ENCODE measurements at places on chromosomes 7 and 10.
A peak's percentile ranks its signal among the peaks of the same experiment; 100 is the strongest.

GRCh38 chr7:153444641-153445040, 607.6 kb upstream of the DPP6 start:
- DNase-seq: no peak

- DNase-seq: peak; percentile 85
Measured at GRCh38 chr7:131188367-131189339, 139.0 kb upstream of the MKLN1 start.

- DNase-seq: peak; percentile 84
Measured at GRCh38 chr10:28663576-28664368, 13.5 kb upstream of the BAMBI start.

DNA sequence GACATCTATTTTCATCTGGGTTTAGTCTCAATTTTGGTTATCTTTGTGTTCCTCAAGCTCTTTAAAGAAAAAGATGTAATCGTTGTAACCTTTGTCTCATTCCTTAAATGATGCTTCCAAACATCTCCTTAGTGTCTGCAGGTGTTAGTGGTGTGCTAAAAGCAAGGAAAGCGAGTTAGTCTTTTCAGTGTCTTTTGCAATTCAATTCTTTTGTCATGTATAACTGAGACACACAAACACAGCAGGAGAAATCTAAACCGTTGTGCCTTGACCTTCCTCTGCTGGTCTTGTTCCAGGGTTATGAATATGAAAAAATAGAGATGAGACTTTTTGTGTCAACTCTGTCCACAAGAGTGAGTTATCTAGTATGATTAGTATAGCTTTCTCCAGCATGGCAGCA, 40.7 kb downstream of the PIK3CG start:
- DNase-seq: no peak

DNA sequence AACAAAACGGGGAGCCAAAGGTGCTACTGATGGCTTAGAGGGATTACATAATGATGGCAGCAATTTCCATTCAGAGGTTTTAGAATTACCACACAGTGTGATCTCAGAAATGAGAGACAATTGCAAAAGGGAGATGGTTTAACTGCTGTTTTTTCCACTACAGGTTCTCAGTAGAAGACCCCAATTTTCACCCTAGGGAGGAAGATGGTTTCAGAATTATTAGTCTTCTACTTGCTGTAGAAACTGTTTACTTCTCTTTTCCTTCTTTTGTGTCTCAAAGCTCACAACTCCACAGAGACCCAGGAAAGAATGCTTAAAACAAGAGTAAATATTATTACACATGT, 226.5 kb downstream of the INHBA start:
- no peak for DNase-seq

GRCh38 chr7:39647816-39648215, 24.4 kb downstream of the RALA start:
- no peak for DNase-seq

- DNase-seq: no peak
Measured at GRCh38 chr10:122326385-122326784, 48.1 kb upstream of the PLEKHA1 start.

DNA sequence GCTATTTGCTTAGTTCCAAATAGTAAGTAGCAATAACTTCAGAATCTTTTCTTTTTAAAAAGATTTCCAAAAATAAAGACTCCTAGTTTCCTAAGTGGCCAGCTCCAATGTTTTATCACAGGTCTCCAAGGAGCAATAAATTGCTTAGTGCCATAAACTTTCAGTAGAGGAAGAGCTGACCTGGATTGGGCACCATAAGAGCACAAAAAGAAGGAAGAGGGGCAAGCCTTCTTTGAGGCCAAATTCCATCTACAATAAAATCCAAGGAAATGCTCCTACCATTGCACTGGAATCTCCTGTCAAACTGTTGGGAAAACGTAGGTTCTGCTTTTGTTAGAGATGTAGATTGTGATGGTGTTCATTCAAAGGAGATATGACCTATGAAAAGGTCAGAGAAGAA, 64.0 kb downstream of the DENND2A start:
- DNase-seq: no peak

DNA sequence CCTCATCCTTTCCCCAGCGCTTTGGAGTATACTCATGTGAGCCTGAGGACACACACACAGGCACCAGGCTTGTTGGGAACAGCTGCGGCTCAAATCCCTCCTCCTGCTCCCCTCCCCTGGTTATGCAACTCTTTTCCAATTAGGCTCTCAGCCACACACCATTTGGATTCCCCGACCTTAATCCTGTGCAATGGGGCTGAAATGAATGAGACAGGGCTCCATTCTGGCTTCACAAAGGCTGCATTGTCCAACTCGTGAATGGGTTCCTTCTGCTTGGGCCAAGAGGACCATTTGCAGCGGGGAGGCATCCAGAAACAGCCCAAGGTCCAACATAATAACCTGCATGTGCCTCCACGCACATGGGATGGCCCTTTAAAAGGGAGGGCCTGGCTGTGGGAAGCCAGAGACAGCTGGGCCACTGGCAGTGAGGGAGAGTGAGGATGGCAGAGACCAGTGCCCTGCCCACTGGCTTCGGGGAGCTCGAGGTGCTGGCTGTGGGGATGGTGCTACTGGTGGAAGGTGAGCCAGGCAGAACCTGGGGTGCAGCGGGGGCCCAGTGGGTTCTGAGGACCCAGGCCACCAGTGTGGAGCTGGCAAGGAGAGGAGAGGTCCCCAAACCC, at the start of gene RGR:
Gene RGR (plus strand): TSS at position 403 of the 620 bp plus-strand sequence. CDS start 38 bp downstream, at position 441.
- DNase-seq: no peak

DNA sequence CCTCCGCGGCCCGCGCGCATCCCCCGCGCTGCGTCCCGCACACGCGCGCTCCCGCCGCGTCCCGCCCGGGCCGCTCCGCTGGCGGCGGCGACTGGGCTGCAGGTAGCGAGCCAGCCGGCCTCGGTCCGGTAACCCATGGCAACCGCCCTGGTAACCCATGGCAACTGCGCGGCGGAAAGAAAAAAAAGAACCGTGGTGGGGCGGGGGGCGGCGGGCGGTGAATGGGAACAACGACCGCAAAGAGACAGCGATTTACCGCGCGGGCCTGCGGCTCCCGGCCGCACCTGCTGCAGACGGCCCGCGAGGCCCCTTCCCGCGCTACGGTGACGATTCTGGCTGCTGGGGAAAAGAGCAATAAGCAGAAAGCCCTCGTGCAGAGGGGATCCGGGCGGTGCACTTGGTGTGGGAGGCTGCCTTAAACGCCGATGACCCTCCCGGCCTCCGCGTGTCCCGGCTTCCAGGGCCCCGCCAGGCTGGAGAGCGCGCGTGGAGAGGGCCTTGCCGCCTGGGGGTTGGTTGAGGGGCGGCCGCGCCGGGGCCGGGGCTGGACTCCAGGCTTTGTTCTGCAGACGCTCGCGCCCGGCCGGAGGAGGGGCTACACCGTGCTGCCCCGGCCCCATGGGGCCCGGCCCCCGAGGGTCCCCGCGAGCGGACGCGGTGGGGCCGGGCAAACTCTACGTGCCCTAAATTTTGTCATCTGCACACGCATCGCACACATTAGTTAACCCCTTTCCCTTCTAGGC, 84.7 kb downstream of the SNX10 start:
- DNase-seq: no peak

- no peak for DNase-seq
Measured at GRCh38 chr7:18902892-18903291, 214.5 kb downstream of the TWIST1 start.

Data from suppressor macrophage (primary cell).